ENCODE measurements at places on chromosomes 7 and 10.

- DNase-seq = no peak
Observed at GRCh38 chr10:67839951-67840350, 2.0 kb upstream of the DNAJC12 start.

- no peak for DNase-seq
Observed at GRCh38 chr7:24879291-24879690, 100.7 kb downstream of the OSBPL3 start.

DNA sequence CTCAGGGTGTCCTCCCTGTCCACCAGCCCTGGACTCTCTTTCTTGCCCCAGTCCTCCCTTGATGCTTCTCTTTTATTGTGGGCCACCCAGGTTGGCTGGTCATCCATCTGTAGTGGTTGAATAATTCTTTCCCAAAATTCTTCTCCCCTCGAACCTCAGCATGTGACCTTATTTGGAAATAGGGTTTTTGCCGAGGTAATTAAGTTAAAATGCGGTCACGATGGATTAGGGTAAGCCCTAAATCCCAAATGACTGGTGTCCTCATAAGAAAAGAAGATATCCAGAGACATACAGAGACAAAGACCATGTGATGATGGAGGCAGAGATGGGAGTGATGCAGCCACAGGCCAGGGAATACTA is 74.3 kb downstream of the GFRA1 start:
- no peak for DNase-seq

DNA sequence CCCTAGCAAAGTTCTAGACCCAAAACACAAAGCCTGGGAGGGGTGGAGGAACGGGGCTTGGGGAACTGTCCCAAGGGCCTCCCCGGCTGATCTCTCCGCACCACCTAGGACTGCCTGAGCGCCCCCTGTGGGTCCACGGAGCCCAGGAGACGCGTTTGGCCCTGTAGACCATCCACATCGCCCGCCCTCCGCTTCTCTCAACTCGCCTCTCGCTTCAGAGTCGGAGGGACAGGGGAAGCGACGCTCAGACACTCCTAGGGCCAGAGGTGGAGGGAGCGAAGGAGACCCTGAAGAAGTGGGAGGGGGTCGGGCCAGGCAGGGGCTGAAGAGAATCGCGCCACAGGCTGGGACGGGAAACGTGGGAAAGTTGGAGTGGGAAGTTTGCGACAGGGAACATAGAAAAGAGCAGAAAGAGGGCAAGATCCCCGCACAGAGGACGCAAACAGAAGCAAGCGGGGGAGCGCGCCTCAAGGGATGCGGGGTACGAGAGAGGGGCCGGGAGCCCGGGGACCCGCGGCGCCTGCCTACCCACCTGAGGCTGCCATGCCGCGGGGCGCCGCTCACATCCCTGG is 378 bp downstream of the PIK3AP1 start:
- peak; percentile 45 for DNase-seq

GRCh38 chr7:134619627-134620331 is 26.9 kb upstream of the BPGM start:
- no peak for DNase-seq

GRCh38 chr7:135414850-135415439 is 95.0 kb downstream of the CNOT4 start:
- peak; percentile 4 for DNase-seq

DNA sequence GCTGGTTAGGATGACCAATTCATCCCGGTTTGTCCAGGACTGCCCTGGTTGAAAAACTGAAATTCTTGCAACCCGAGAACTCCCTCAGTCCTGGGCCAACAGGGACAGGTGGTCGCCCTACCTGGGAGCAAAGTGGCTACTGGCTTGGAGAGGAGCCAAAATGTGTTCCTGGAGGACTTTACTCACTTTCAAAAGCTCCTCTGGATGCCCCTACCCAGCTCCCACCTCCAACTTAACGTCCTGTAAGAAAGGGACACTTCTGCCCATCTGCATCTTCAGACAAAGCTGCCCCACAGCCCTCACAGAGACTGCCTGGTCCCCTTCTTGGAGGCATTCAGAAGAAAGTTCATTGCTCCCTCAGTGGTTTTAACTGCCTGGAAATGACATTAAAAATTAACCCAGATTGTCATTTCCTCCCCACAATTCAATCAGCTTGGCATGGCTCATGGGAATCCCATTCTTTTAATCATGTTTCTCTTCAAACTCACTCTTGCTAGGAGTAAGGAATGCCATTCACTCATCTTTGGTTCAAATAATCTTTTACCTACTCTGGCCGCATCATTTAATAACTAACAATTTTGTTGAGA is 24.0 kb upstream of the HSPA12A start:
- no peak for DNase-seq

DNA sequence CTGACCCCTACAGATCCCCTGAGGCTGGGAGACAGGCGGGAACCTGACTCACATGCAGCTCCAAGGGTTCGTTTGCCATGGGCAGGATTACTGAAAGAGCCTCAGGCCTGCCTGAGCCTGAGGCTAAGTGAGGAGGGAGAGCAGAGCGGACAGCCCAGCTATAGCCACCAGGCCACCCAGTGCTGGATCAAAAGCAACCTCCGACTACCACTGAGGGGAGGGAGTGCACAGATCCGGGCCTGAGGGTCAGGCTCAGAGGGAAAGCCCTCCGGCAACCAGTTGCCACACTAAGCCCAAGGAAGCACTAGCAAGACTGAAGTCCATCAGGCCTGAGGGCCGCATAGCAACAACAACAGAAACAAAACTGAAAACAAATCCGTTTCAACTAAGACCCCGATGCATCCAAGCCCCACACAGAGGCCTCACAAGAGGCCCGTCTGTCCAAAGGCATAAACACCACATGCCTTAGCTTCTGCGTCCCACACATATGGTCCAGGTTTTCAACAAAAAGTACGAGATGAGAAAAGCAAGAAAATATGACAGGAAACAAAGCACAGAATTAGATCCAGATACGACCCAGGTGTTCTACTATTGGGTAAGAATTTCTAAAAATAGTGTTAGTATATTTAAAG is 92.5 kb upstream of the VIPR2 start:
- no peak for DNase-seq

GRCh38 chr7:26705567-26705966 is 158.8 kb downstream of the SKAP2 start:
- no peak for DNase-seq

DNA sequence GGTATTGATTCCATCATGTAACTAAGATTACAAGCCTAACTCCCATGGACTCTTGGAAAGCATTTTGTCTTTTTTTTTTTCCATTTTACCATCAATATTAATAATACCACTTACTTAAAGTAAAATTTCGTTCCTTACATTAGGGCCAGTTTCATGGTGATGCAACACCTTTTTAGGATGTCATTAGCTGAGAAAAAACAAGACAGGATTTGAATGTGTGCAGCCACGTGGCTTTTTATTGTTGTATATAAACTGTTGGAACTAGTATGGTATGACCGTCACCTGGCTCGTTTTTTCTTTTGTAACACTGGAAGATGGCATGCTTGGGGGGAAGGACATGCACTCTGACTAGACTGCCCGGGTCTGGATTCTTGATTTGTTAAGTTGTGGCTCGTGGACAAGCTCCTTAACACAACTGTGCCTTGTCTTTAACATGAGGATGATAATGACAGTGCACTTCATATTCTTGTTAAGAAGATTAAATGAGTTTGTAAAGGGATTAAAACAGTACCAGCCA is 42.1 kb downstream of the ARHGAP21 start:
- no peak for DNase-seq

- no peak for DNase-seq
Observed at GRCh38 chr10:34651416-34652195, 163.5 kb downstream of the PARD3 start.

- DNase-seq = no peak
Observed at GRCh38 chr10:62460393-62460792, 86.2 kb downstream of the ZNF365 start.

- no peak for DNase-seq
Observed at GRCh38 chr7:101225650-101226049, 7.7 kb downstream of the ZNHIT1 start.

DNA sequence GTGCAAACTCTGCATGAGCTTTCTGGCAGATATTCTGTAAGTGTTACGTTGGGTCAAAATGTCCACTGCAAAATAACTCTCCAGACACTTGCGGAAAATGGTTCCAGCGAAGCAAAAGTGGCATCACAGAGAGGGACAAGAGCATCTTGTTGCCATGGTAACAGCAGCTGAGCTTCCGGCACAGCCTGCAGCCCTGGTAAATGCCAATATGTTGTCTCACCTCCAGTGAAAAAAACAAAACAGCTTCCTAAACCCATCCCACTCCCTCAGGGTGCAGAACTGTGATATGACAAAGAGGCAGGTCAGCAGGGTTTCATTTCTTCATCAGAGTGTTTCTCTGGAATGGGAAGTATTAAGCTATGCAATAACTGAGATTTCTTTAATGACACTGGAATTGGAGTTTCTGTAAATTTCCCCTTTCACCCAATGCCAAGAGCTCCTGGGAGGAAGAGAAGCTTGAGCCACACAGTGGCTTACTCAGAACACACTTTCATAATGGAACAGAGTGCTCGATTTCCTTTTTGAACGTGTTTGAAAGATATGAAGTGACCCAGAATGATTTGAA is 65.6 kb downstream of the FOXI2 start:
- no peak for DNase-seq

DNA sequence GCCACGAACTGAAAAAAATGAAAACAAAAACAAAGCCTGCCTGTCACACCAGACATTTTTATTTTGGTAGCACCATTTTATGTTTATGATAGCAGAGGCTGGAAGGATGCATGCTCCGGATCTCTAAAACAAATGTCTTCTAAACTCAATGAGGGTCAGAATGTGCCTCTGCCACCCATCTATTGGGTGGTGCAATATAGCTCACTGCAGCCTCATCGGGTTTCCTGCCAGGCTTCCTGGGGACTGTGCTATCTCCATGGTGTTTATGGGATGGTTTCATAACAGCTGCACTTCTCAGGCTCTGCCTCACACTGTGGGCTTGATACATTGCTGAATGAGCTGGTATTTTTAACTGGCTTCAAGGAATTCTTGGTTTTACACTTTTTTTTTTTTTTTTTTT is 94.4 kb downstream of the ITIH5 start:
- DNase-seq = no peak

- no peak for DNase-seq
Observed at GRCh38 chr10:93437086-93437945, 44.8 kb downstream of the MYOF start.

DNA sequence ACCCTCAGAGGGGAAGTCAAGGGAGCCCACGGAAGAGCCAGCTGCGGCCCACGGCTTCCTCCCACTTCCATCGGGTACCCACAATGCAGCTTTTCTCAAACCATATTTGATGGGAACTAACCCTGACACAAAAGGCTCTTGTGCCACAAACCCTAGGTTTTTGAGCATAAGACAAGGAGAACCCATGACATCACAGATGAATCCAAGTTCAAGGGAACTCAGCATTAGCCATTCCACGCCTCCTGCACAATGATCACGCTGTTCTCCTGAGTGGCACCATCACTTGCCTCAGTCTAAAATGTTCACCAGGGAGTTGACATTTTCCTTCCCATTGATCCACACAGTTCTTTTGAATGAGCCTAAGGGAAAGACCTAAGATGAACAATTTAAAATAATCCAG is 70.4 kb downstream of the ITIH5 start:
- no peak for DNase-seq

GRCh38 chr7:104453190-104453589 is 124.8 kb downstream of the LHFPL3 start:
- DNase-seq = no peak

- no peak for DNase-seq
Observed at GRCh38 chr7:20777377-20778062, 9.2 kb downstream of the SP8 start.

- DNase-seq = no peak
Observed at GRCh38 chr7:94760446-94761100, 104.6 kb upstream of the SGCE start.

GRCh38 chr10:112434988-112435619 is 11.6 kb downstream of the ZDHHC6 start:
- no peak for DNase-seq

DNA sequence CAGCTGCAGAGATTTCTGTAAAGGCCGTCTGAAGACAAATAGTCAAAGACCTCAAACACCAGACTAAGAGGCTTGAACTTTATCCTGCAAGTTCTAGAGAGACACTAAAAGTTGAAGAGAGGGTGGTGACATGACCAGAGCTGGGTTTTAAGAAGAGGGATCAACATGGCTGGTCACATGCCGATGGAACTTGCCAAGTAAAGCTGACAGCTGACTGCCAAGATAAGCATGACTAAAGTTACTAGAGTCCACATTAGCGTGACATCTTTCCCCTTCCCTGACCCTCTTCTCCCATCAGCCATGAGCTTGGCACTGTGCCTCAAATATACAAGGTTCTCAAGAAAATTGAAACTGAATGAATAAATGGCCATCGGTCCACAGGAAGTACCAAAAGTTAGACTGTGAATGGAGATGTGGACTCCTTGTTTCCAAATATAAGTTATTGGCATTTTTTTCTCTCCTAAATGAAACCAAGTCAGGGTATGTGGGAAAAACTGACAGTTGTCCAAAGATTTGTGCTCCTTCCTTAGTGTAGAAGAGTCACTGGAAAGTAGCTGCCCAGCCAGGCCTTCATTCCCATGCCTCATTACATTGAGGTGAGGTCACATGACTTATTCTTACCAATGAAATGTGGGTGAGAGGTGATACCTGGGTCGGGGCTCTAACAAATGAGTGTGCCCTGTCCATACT is 24.5 kb downstream of the XPNPEP1 start:
- no peak for DNase-seq

DNA sequence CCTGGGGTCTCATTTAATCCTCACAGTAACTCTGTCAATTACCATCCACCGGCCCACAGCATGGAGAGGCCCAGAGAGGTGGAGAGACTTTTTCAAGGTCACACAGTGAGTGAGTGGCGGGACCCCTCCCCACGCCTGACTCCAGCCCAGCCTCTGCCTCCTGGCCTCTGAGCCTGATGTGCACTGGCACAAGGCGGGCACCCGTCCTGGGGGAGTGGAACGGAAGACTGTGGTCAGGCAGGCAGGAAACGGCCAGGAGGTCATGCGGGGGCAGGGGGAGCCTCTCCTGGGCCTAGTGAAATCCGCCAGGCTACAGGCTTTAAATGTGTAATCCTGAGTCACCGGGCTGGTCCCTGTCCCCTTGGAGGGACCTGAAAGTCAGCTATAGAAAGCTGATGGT is 32.2 kb downstream of the ZCCHC24 start:
- no peak for DNase-seq

- DNase-seq = no peak
Observed at GRCh38 chr10:27660268-27660667, 85.4 kb downstream of the MKX start.

GRCh38 chr7:123724817-123725253 is 24.0 kb downstream of the WASL start:
- DNase-seq = no peak

DNA sequence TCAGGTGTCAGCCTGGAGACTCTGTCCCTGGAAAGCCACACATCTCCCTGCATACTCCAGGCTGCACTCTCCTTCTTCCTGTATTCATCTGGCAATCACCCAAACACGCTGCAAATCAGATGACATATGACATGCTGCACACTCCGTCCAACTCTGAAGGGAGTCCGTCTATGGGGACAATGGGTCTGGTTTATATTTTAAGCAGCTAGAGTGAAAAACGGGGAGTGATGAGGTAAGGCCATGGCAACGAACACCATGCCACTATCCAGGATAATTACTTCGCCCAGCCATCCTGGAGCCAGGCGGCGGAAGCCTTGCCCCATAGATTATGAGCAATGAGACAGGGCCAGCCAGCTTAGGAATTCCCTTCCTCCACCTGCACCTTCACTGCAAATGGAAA is 140.1 kb downstream of the PLXNA4 start:
- no peak for DNase-seq
